Stimulated activated CD4-positive, alpha-beta T cell treated with anti-CD3 and anti-CD28 coated beads, Interleukin-2, amount 100 ng/mL, for 4 hours (primary cell): ENCODE measurements at places on chromosomes 7 and 10.

DNA sequence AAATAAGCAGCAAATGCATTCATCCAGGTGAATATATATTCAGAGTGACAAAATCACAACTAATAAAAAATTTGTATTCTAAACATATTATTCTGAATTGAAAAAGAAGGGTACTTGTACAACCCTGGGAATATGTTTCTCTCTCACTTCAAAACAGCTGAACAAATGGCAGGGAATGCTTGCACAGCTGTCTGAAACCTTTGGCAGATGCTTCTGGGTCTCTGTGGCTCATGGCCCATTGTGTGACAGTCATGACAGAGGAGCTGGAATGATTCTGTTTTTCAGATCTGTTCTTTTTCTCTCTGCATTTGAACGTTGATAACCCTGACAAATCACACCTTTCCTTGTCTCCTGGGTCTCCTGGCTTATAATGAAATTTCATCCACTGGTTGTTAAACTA is 275.7 kb upstream of the FZD1 start:
- DNase-seq: no peak

DNA sequence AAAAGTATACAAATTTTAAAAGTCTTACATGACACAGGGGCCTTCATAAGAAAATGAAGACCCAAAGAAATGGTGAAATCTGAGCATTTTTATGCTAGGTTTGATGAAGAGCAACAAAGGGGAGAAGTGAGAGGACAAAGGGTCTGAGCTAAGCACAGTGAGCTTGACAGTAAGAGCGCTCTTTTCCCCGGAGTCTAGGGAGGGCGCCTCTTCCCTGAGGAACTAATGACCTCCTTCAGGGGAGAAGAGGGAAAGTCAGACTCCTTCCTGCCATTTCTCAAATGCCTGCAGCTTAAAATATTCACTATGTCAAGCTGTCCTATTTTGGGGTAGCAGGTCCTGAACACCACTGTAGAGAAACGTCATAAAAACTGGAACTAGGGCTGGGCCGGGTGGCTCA is 18.1 kb upstream of the PAXIP1 start:
- no peak for DNase-seq

GRCh38 chr7:21106296-21106732 is 319.6 kb upstream of the SP8 start:
- DNase-seq: no peak

GRCh38 chr7:93897680-93898079 is 7.1 kb upstream of the TFPI2 start:
- DNase-seq: no peak

DNA sequence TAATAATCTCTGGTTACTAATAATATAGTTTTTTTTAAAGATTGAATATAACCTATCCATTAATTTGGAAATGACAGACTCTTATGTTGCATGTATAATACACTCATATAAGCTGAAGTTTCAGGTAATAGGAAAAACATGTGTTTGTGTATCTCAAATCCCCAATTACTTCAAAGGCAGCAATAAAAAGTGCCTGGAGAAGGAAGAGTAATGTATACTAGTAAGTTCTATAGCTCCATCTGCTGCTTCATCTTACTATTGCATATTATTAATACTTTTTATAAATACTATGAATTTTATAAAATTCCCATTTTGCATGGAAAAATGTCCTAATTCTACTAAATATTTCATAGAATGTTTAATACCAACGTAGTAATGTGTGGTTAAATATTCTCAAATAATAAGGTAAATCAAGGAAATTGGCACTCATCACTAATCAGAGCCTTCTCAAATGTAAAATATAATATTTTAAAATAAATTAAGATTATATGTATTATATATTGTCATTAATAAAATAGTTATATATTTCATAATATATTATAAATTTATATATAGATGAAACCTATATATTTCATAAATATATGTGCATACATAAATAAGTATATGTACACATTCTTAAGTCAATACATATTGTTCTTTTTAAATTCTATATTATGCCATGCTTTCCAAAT is 311.9 kb downstream of the HGF start:
- no peak for DNase-seq

GRCh38 chr10:90913774-90914420 is 7.0 kb downstream of the ANKRD1 start:
- DNase-seq: no peak

DNA sequence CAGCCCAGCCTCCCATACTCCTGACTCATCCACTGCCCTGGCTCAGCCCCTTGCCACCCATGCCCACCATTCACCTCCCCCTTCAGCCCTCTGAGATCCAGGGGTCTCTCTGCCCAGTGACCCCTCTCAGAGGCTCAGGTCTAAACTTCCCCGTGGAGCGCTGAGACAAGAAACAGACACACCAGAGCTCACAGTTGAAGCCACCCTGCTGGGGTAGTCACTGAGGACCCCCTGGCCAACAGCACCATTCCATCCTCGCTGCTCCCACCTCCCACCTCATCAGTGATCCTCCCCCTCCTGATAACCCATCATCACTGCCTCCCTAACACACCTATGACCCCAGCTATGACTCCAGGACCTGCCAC is 100.7 kb downstream of the GRID1 start:
- no peak for DNase-seq

DNA sequence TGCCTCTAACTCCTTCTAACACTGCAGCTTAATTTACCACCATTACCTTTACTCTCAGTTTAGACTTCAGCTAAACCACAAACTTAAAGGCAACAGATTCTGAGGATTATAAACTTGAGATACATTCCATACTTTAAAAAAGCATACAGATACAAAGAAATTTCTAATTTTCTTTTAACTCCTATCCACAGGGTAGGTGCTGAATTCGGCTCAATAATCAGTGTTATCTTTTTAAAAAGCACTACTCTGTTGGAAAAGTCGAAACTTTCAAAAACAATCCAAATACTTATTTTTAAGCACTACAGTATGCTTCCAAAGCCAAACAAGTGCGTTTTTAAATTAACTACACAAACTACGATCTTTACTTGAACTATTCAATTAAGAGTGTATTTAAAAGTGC is 1.0 kb downstream of the SMNDC1 start:
- DNase-seq: no peak

- no peak for DNase-seq
Measured at GRCh38 chr10:34567659-34568253, 247.3 kb downstream of the PARD3 start.

GRCh38 chr10:30798646-30799185 is 169.2 kb upstream of the LYZL2 start:
- no peak for DNase-seq

- no peak for DNase-seq
Measured at GRCh38 chr10:129844216-129844766, 119.8 kb downstream of the EBF3 start.

- no peak for DNase-seq
Measured at GRCh38 chr10:105514106-105514505, 873.0 kb downstream of the SORCS3 start.

DNA sequence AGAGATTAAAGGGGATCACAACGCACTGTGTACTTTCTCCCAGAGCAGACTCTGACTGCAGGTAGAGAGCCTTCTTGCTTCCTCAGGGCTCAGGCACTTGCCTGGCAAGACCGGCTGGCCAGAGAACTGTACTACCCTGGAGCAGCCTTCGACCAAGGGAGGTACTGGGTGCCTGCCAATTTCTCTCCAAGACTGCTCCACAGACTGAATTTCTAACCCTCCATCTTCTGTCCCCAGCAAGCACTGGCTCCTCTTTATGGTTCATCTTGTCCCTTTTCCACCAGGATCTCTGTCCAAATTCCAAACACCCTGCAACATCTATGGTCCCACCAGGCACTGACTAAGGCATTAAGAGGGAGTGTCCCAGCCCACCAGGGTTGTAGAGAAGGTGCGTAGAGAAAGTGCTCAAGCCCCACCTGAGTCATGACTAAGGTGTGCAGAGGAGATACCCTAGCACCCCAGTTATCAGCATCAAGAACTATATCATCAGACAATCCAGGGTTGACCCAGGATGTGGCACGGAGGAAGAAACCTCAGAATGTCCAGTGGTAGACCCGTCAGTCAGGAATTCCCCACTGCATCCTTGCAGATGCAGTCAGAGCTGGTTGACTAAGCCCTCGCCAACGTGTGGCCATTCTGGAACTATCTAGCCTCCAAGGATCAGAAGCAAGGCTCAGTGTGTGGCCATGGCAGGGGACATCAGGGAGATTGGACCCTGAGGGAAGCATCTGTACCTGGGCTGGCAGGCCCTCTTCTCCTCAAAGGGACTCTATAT is 60.9 kb upstream of the CAMK2B start:
- no peak for DNase-seq

GRCh38 chr7:151427705-151428377 is 12.1 kb downstream of the CRYGN start:
- DNase-seq: no peak
